Stimulated activated CD4-positive, alpha-beta T cell treated with anti-CD3 and anti-CD28 coated beads, Interleukin-1b, Interleukin-23, amount 100 ng/mL, for 24 hours (primary cell): ENCODE measurements at places on chromosomes 6 and 20.

DNA sequence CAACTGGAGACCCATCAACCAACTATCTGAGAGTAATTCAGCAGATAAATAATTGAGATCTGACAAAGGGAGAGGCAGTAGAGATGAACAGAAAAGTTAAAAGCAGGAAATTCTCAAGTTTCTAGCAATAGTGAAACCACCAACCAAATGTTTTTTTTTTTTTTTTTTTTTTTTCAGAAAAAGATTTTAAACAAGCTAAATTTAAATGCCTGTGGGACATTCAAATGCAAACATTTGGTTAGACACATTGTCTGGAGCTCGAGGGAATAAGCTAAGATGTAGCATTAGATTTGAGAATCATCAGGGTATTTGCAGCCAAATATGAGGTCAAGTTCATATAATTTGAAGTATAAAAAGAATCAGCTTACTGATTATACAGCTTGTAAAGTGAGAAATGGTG, 16.4 kb downstream of the RANBP9 start:
- DNase-seq, result no peak

DNA sequence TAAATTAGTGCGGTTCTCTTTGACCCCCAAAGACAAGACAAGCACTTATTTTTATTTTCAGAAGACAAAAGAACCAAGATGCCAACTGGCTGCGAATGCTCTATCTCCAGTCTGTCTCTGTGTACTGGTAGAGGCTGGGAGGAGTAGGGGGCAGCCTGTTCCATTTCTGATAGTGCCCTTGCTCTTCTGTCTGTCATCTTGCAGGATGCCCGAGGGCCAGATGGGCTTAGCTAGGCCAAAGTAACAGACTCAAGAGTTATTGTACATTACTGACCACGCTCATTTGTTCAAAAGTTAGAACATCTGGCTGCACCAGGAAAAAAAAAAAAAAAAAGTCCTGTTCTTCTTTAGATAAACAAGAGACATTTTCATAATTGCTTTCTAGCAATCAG, 198.1 kb upstream of the UST start:
- no peak for DNase-seq

DNA sequence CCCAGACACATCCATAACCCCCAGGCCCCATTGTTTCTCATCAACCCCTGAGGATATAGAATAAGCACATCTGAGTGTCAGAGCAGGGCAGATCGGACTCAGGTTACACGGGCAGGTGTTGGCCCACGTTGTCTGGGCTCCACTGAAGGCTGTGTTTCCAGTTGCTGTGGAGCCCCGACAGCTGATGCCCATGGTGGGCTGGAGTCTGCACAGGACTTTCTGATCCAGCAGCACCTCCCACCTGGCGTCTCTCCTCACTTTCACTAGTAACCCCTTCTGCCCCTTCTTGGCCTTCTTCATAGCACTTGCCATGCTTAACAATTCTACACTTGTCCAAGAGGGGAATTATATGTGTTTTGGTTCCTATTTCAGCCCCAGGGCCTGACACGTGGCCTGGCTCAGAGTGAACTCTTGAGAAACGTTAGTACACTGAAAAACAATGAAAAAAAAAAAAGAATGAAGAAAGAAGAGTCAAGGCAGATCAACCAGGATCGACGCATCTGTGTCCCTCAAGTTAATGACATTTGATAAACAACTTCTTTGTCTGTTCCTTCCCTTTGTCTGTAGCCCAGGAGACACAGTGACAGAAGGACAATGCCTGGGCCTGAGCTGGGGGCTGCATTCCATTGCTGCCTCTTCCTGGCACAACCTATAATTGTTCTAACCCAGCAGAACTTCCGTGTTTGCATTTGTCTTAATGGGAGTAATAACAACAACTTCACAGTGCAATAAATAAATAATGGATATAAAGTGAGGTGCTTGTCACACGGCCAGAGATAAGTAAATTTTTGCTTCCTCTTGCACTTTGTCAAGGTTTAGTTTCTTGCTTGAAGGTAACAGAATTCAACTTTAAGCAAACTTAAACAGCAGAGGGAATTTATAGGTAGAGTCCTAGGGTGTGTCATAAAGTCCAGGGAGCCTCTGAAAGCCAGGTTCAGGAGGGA, 224.2 kb upstream of the SSTR4 start:
- no peak for DNase-seq

DNA sequence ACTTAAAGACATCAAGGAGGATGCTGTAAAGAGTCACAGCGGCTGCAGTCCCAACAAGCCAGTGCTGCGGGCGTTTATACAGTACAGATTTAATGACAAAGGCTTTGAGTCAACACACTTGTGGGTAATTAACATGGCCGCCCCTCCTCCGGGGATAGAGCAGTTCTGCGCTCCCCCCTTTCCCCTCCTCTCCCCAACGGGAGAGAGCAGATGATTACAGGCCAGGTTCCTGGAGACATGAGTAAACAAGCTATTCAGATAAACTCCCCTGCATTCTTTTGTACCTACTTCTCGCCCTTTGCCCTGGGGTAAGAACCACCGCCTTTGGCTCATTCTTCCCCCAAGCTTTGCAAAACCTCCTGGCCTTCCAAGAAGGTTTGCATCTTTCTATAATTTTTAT, 23.6 kb upstream of the FABP7 start:
- no peak for DNase-seq

GRCh38 chr6:4788953-4789584, 12.9 kb downstream of the CDYL start:
- DNase-seq, result no peak

DNA sequence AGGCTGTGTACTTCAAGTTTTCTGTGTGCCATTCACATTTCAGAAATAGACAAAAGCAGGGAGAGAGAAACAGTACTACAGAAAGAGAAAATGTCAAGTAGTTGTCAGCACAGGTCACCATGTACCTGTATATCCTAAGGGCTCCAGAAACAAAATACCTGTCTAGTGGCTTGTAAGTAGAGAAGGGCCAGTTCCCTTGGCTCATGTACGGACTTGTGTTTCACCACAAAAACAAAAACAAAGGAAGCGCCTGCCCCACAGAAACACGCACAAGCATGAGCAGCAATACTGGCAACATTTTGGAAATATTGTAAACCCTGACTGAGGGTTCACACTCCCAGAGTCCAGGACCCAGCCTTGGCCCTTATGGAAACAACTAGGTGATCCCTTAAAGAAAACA, 44.3 kb downstream of the CNKSR3 start:
- no peak for DNase-seq

GRCh38 chr6:124793398-124793797, 168.8 kb upstream of the RNF217 start:
- no peak for DNase-seq

- DNase-seq, result no peak
Observed at GRCh38 chr20:32035426-32035779, 16.6 kb upstream of the HCK start.

DNA sequence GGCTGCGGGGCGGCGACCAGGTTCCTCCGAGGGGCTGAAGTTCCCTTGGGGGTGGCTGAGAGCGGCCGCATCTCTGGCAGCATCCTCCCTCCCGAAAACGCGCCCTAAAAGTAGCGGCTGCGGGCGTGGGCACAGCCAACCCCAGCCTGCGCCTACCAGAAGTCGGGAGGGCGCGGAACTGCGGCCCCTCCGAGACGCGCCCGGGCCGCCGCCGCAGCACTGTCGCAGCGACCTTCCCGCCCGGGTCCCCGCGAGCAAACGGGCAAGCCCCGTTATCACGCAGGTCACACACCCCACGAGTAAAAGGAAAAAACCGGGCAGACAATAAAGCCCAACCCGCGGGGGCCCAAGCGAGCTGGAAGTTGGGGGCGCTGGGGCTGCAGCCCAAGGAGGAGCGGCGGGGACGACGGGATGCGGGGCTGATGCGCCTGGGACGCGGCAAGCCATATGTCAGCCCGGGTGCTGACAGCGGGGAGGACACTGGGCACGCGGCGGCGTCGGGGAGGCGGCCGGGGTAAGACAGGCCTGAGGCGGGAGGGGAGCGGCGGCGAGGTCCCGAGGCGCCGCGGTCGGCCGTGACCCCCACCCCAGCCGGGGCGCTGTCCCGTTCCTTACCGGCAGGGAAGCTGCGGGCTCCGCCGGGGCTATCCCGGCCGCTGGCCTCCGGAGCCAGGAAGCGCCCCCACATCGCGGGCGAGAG, 659 bp downstream of the CEP85L start:
- DNase-seq, result no peak

DNA sequence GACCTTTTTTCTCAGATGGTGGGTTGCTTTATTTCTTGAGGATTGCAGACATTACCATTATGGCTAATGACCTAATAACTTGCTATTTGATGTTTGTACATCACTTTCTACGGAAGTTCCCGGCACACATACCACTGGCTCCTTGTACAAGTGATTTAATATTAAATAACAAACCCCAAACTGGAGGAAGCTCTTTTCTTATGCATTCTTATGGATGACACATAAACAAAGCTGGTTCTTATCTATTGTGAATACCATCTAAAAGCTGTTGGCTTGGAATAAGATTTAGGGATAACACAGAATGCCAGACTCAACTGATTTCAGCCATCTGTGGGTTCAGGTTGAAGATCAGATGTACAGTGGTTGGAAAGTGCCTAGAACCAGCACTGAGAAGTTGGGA, 272.6 kb downstream of the TSHZ2 start:
- no peak for DNase-seq

GRCh38 chr6:48109944-48110343, 1.1 kb downstream of the PTCHD4 start:
- no peak for DNase-seq

GRCh38 chr20:1212607-1213396, 9.5 kb downstream of the C20orf202 start:
- peak; percentile 38 for DNase-seq

DNA sequence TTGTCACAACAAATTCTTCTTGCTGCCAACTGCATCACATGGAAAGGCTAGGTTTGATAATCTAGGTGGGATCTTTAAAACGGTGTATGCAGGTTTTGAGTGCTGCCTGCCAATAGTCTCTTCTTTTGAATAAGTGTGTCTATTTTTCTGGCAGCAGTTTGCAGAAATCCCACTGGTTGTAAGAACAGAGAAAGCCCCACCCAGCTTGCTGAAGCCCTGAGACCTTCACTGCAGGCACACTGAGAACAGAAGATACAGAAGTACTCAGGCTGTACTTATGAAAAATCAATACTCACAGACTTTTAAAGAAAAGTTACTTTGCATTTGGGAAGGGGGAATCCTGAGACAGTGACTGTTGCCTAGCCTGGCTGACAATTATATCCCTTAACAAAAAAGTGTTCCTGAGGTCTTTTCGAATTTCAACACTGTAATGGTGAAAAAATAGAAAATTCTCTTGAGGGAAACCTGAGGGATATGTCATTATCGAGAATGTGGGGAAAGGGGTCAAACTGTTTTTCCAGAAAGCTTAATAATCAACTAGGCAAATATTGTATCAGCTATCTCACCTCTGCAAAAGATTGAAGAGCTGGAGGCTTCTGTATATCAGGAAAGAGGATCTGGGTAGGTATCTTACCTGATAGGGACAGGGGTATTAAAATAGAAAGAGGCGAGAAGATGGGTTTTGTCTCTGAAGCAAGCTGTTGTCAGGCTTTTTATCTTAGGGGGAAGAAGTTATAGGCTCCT, 199.9 kb downstream of the LRFN2 start:
- DNase-seq, result no peak

GRCh38 chr6:45558858-45559257, 181.1 kb upstream of the SUPT3H start:
- no peak for DNase-seq

- DNase-seq, result no peak
Observed at GRCh38 chr20:10619427-10619826, 54.4 kb downstream of the JAG1 start.

DNA sequence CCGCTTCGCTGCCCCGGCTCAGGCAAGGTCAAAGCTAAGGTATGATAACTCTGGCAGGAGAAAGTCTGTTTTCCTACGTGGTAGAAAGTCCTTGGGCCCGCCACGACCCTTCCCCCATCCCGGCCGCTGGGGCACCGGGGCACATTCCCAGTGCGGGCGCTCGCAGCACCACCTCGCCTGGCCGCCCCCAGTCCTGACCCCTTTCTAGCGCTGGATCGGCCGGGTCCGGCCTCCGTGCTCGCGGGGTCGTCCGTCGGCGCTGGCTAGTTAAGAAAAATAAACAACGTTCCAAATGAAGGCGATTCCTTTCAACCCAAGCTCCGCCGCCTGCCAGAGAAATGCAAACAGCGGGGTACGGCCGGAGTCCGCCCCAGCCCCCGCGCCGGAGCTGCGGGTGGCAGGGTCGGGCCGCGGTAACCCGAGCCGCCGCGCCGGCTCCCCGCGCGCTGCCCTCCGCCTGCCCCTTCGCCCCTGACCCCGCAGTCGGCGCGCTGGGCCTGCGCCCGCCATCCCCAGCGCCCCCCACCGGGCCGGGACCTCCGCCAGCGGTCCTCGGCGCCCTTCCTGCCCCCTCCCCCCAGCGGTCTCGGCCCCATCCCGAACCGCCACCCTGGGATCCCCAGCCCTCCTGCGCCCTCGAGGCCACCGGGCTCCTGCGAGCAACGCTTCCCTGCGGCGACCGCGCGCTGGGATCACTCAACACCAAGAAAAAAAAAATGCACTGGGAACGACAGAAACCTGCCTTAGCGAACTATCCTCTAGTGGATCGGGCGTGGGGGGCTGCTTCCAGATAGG, 37.6 kb downstream of the NCR2 start:
- no peak for DNase-seq
